ENCODE measurements at places on chromosomes 6 and 20. TPM values are rescaled to one million over a fixed set of nuclear protein-coding genes. Genes with fewer than 3 reads are reported as not detected.
A peak's percentile ranks its signal among the peaks of the same experiment; 100 is the strongest.

- H3K27me3 ChIP-seq: no peaks in the 10 kb centered on the region
- H3K4me3 ChIP-seq: no peak overlapping the region
- DNase-seq: no peak
- no peak overlapping the region for H3K27ac ChIP-seq
- no peaks in the 10 kb centered on the region for H3K4me1 ChIP-seq
- H3K36me3 ChIP-seq: no peaks in the 10 kb centered on the region
Observed at GRCh38 chr20:54250691-54251090, 42.8 kb downstream of the PFDN4 start.

DNA sequence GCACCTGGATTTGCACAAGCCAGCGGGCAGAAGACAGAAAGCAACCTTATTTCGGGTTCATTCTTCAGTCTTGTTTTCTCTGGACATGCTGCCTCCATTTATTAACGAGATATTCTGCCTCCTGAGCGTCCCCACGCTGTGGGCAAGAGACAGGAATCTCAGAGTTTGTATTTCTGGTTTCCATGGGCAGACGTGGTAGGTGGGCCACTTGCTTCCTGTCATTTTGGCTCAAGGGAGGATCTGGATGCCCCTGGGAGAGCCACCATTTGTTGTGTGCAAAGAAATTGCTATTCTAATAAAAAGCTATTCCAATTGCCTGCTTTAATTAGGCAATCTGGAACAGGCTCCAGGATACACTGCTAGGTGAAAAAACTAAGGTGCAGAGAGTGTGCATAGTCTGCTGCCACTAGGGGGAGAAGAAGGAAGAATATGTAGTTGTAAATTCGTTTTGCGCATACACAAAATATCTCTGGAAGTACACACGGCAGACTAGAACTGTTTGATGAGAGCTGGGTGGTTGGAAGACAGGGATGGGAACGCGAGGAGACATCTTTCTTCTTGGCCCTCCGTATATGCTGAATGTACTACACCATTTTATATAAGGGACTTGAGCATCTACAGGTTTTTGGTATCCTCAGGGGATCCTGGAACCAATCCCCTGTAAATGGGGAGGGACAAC lies 30.1 kb upstream of the SLC16A10 start:
- H3K36me3 ChIP-seq: no peaks in the 10 kb centered on the region
- H3K27ac ChIP-seq: no peak overlapping the region
- no peak overlapping the region for H3K4me3 ChIP-seq
- DNase-seq: no peak
- no peaks in the 10 kb centered on the region for H3K4me1 ChIP-seq

DNA sequence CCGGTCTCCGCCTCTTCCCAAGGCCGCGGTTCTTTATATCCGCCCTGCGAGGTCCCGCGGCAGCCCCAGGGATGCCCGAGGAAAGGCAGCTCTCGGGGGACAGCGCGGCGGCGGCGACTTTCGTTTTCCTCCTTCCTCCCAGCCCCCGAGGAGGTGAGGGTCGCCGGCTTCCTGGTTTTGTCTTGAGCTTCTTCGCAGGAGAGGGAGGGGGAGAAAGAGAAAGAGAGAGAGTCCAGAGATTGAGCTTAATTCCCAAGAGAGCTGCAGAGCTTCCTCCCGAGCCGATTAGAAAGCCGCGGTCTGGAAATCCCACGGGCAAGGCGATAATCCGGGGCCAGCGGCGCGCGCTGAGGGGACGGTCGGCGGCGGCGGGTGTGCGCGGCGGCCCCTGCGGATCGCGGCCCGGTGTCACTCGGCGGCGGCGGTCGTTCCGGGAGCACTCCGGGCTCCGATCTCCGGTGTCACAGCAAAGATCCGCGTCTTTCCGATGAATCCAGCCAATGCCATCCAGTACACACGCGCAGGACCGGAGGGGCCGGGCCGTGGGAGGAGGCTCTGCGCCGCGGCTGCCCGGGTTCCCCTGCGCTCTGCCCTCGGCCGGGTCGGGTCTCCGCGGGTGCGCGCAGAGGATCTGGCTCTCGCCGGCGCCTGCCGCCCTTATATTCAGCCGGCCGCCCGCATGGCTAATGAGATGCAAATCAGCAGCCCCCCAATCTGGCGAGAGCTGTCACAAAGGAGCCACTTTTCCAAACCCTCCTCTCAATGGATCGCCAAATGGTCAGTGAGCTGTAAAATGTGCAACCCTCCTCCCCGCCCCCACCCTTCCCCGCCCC lies at the start of gene DLL1:
TSS of gene DLL1 (minus strand) at position 783 of the 833 bp plus-strand sequence. CDS start 939 bp downstream, outside the sequence.
- H3K4me3 ChIP-seq: peak within 1 kb of the TSS; percentile 84
- peaks cover 79% of the 10 kb centered on the region for H3K27me3 ChIP-seq
- peak within 1 kb of the TSS; percentile 81 for H3K27ac ChIP-seq
- H3K36me3 ChIP-seq: peaks cover 8% of the 10 kb centered on the region

The PKIB gene
- 3.2 TPM for total RNA-seq

DNA sequence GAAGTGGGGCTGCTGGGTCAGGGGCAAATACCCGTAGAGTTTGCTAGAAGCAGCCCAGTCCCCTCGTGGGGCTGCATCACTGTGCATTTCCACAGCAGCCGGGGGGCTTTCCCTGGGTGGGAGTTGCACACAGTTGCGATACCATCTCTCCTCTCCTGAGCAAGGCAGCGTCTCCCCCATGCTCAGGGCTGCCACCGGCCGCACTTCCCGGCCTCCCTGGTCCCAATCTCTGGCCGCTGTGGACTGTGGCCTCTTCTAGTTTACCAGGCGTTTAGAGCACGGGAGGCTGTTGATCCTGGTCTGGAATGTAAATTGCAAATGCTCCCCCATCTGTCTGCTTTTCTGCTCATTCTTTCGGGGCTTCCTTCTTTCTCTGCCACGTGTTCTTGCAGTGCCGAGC lies 31.1 kb downstream of the OSBPL2 start:
- H3K4me3 ChIP-seq: no peak overlapping the region
- no peaks in the 10 kb centered on the region for H3K27me3 ChIP-seq
- no peak for DNase-seq
- H3K27ac ChIP-seq: no peak overlapping the region
- no peaks in the 10 kb centered on the region for H3K4me1 ChIP-seq
- H3K36me3 ChIP-seq: peaks cover 87% of the 10 kb centered on the region
